ENCODE measurements at places on chromosomes 1 and 21. TPM values are rescaled to one million over a fixed set of nuclear protein-coding genes. Genes with fewer than 3 reads are reported as not detected.

NRAS gene
- polyA plus RNA-seq: 36.8 TPM

DNA sequence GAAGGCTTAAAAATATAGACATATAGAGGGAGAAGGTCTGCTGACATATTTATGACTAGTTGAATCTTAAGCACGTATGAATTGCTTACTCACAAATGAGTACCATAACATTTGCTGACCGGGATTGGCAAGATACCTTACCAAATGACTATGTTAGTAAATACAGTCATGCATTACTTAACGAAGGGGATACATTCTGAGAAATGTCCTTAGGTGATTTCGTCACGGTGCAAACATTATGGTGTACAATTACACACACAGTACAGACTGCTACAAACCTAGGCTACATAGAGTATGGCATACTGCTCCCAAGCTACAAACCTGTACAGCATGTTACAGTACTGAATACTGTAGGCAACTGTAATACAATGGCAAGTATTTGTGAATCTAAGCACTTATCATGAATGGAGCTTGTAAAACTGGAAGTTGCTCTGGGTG lies 19.4 kb upstream of the UBE2U start:
- H3K27me3 ChIP-seq: no peaks in the 10 kb centered on the region
- H3K4me3 ChIP-seq: no peak overlapping the region
- no peaks in the 10 kb centered on the region for H3K36me3 ChIP-seq
- DNase-seq: peak; percentile 92

- H3K4me3 ChIP-seq: peak overlapping the region; percentile 79
- H3K4me1 ChIP-seq: peaks cover 35% of the 10 kb centered on the region
- peak; percentile 25 for DNase-seq
- peak overlapping the region; percentile 74 for H3K27ac ChIP-seq
Measured at GRCh38 chr1:8524627-8525157, 206.8 kb downstream of the SLC45A1 start.

- H3K4me1 ChIP-seq: no peaks in the 10 kb centered on the region
- H3K27me3 ChIP-seq: 0 out of 2 replicates have a peak, but pooled peaks cover 9% of the 10 kb centered on the region
- DNase-seq: no peak
- H3K4me3 ChIP-seq: no peak overlapping the region
- no peaks in the 10 kb centered on the region for H3K36me3 ChIP-seq
Measured at GRCh38 chr1:90381598-90381997, 335.5 kb downstream of the BARHL2 start.
